Activated gamma-delta T cell (primary cell): ENCODE measurements at places on chromosomes 5 and 9.

DNA sequence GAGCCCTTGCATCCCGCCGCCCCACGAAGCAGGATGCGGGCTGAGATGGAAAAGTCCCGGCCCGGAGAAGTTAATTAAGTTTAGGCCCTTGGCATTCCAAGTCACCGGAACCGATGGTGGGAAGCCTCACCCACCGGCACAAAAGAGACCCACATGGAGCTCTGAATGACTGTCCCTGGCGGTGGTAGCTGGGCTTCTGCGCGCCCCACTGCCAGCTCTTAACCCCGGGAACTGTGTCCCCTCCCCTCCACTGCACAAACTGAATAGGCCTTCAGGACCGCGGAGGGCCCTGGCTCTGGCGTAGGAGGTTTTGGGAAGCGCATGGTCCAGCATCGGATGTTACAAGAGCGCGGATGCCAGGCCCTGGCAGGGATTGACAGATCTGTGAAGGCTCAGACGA, 291.1 kb upstream of the TUT7 start:
- no peak for DNase-seq

- no peak for DNase-seq
These were observed 1.7 kb downstream of the EPB41L4B start for GRCh38 chr9:109319017-109319625.

DNA sequence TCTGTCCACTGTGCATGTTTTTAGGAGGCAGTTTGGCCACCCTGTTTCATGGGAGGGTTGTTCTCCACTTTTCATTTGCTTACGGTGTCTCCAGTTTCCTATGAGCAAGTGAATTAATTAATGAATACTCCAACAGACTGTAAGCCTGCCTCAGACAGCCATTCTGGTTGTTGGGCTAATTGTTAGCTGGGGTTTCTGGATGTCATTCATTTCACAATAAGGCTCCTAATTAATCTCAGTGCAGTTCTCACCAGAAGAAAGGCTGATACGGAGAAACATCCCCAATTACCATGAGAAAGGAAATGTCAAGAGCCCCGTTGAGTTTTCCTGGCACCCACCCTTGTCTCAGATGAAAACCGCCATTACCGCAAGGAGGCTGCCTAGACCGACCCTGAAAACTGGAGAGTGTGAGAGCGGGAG, 75.8 kb downstream of the MAP1B start:
- no peak for DNase-seq

- no peak for DNase-seq
These were observed 319.9 kb upstream of the PTGER4 start for GRCh38 chr5:40359832-40360231.

DNA sequence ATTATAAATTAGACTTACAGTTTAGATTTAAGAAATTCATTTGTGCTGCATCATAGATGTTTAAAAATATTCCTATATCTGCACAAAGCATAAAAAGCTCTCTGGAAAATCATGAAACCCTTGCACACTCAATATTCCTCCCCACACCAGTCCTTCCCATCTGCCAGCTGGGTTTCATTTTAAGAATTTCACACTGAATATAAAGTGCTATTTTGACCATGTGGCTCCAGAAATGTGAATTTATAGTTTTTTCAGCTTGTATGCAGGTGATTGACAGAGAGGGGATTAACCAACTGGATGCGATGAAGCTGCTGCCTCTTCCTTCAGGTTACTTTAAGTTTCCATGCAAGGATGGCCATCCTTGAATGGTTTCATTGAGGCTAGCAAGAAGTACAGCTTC, 346.3 kb downstream of the NDUFS4 start:
- no peak for DNase-seq

DNA sequence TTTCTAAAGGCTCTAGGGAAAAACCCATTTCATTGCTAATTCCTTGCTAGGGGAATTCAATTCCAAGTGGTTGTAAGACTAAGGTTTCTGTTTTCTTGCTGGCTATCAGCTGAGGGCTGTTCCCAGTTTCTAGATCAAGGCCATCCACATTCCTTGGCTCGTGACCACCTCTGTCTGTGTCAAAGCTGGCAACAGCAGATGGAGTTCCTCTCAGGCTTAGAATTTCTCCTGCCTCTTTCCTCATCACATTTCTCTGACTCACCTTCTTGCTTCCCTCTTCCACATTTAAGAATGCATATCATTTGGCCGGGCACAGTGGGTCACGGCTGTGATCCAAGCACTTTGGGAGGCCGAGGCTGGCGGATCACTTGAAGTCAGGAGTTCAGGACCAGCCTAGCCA, 19.0 kb downstream of the DAB2IP start:
- DNase-seq = no peak

DNA sequence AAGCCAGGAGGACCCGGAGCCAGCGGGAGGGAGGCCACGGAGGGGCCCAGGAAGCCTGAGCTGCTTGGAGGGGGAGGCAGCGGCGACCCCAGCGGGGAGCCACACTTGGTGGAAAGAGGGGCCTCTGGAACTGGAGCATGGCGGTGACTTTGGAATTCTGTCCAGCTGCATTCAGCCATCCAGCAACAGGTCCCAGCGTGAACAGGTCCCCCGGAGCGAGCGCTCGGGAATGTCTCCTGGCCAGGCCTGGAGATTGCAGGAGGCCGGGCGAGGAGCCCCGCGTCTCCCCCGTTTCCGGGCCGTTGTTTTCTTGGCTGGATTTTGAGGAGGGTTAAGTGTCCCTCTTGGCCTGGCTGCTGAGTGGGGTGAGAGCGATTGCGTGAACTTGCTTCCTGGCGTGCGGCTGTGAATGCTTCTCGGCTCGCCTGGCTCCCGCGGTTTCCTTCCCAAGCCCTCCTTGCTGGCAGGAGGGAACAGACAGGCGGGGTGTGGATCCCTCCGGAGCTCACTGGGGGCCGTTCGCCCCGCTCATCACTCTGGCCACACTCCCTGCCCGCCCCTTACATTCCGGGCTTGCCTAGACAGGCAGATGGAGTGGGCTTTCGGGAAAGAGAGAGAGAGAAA, 125.3 kb upstream of the IRX4 start:
- no peak for DNase-seq

- no peak for DNase-seq
These were observed 27.9 kb downstream of the TRIO start for GRCh38 chr5:14171046-14171445.

GRCh38 chr9:134066526-134066912, 1.3 kb downstream of the BRD3 start:
- DNase-seq = no peak

DNA sequence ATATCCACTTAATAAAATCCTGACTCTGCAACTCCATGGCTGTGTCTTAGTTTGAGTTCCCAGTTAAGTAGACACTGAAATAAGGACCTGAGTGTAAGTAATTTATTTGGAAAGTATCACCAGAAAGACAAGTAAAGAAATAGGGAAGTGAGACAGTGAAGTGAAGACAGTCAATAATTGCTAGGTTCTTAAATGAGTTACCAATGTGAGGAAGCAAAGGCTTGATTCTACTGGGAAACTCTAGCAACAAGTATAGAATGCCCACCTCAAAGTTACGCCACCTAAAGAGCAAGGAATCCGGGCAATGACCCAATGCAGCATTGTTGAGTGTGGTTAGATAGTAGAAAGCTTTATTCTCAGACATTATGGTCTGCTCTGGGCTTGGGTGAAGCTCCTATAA, 383.9 kb downstream of the TLR4 start:
- DNase-seq = no peak

DNA sequence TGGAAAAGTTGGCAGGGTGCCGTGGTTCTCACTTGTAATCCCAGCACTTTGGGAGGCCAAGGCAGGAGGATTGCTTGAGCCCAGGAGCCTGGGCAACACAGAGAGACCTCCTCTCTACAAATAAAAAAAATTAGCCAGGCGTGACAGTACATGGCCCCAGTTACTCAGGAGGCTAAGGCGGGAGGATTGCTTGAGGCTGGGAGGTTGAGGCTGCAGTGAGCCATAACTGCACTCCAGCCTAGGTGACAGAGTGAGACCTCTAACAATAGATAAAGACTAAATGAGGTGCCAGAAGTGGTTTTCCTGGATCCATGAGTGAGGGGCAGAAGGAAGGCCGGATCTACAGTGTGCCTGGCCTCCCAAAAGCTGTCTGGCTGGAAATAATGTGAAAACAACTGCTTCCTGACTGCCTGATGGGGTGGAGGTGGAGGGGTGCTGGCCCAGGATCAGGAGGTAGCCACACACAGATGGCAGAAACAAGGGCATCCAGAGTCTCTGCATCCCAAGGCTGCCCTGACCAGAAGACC, 4.1 kb downstream of the SHB start:
- DNase-seq = no peak
